D721Med (cell line): ENCODE measurements at places on chromosomes 2 and 18.

DNA sequence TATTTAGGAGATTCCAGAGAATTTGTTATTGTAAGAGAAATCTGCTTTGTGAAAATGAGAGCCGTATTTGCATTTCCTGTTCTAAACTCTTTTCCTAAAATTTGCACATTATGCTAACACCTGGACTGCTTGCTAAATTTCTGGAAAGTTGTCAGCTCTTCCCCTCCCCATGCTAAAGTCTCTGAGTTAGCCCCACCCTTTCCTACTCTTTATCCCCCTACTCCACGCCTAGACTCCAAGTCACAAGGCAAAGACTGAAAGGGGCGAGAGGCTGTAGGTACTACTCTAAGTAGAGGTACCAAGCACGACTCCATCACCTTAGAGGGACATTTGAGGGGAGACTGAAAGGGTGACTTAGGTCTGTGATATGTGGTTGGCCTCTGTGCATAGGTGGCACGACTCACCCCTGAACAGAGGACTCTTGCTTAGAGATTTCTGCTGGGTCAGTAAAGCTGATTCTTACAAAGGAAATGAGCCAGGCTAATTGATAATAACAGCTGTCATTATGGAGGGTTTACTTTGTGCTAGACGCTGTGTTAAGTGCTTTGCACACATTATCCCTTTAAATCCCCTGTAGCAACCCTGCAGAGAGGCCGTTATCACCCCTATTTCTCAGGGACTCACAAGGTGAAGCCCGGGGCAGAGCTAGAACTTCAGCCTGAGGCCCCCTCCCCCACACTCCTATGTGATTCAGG lies 373.5 kb downstream of the EN1 start:
- no peak for DNase-seq

GRCh38 chr2:36677996-36678605 lies 18.4 kb upstream of the VIT start:
- DNase-seq = no peak

DNA sequence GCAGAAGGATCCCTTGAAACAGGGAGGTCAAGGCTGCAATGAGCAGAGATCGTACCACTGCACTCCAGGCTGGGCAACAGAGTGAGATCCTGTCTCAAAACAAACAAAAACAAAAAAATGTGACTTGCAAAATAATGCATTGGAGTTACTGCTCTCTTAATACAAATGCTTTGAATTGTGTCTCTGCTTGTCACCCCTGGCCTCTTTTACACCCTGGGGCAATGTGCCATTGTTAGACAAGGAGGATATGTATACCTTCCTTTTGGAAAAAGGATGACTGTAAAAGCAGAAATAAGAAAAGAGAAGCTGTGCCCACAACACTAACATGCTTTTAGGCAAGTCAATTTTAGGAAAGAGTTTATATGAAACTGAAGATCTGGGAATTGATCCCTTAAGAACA lies 20.8 kb upstream of the C2orf74 start:
- no peak for DNase-seq

DNA sequence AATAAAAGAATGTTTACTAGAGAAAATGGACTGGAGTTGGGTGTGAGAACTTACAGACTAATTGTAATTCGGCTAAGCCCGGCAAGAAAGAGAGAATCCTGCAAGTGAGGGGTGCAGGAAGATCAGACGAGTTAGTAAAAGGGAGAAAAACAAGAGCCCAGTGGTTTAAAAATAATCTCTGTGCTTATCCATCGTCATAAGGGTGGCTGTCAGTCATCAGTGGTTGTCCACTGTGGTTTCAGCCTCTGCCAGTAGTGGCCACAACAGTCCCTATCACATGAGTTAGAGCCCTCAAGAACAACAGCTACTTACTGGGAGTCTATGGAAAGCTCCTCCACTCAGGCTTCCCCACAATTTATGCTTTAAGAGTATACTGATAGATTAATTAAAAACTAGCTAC lies 239.8 kb downstream of the SETBP1 start:
- DNase-seq = no peak

DNA sequence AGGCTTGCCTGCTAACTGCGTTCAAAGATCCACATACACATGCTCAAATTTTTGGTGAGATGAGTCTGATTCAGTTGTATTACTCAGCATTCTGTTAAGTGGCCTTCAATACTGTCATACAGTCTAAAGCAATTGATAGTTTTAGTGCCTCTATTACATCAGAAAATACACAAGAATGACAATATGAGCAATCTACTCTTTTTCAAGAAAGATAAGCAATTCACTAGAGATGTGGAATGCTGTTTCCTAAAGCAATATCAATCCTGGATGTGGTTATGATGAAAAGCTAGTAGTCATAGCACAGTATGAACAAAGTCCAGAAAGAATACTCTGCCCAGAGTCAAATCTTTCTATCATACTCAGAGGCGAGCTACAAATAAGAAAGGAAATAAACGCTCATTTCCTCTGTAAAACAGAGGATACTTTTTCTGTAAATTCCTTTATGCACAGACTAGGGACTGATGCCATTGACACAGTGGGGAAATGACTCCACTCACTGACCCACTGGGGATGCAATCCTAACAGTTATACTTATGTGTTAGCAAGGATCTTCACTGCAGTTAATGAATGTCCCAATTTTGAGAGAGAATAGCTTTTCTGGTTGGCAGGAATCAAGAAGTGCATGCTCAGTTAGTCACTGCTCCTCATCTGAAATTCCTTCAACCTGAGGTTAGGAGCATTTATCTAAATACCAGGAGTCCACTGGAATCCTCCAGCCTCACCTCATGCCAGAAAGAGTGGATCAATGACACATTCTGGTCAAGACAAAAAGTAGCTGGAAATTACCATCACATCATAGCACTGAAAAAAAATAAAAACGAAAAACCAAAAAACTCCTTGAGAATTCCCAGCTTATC lies 83.3 kb downstream of the PDE11A start:
- no peak for DNase-seq

GRCh38 chr2:148546270-148546669 lies 98.3 kb upstream of the EPC2 start:
- no peak for DNase-seq

GRCh38 chr2:43105586-43106558 lies 120.5 kb downstream of the ZFP36L2 start:
- no peak for DNase-seq

DNA sequence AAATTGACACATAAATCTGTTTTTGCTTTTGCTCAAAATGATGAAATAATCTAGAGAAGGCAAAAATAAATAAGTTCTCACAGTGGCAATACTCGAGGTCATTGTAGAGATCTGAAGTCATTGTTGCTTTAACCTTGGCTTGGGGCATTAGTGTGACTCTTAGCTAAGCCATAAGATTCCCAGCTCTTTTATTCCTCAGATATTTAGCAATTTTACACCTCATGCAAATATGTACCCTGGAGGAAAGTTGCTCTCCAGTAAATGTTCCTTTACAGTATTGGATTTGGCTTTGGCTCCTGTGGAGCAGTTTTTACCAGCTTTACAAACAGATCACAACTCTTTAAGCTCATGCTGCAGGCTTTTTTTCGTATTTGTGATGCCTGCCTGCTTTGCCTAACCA lies 134.2 kb upstream of the NABP1 start:
- DNase-seq = no peak

DNA sequence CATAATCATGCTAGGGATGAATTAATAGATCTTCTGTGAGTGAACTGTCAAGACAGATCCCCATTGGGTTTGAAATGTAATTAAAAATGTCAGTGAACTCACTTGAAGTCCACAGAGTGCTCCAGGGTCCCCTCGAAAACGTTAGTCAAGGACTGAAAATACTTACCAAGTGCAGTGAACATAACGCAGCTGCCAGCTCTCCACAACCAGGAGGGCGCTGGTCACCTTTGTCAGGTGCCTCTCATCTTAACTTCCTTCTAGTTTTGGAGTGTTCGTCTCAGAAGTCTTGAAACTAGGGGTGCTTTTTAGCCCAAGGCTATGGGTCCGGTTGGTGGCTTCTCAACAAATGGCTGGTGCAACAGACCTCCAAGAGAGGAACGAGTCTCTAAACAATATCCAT lies 70.7 kb downstream of the NCK2 start:
- DNase-seq = no peak

DNA sequence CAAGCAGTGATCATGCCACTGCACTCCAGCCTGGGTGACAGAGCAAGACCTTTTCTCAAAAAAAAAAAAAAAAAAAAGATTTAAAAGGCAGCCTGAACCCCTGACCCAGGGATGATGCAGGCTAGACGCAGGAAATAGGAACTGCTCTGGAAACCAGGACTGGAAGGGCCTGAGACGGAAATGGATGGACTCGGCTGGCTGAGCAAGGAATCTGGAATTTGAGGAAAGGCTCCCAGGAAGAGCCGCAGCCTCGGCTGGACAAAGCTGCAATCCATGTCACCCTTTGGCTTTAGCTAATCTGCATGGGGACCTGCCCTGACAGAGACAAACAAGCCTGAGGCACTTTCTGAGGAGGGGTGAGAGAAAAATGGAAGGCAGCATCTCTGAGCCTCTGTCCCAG lies 55.0 kb upstream of the DAPL1 start:
- no peak for DNase-seq

DNA sequence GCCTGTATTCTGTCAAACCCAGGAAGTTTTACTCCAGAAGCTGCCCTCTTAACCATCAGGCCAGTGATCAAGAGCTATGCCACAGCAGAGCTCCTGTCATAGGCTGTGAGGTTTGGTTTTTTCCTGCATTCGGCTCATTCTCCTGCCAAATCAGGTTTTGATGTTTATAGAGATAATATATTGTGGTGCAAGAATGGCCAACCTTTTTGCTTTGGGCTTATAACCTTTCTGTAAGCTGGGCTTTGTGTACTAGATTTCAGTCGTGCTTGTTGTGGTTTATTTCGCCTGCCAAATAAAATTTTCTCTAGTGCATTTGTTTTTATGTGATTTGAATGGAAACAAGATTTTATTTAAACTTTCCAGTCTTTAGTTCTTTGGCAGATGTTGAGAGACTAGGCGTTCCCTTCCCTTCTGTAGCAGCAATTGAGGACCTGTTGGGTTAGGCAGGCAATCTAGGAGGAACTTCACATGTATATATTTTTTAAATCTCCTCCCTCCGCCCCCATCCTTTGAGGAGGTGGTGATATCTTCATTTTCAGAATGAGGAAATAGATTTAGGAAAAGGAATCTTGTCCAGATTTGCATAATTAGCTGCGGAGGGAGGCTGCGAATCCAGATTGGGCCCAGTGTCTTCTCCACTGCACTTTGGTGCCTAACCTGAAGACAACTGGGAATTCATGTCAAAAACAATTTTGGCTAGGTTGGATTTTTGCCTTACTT lies 2.6 kb downstream of the KDM3A start:
- no peak for DNase-seq
